GM12891 (cell line): ENCODE measurements at places on chromosomes 13 and 19.

- DNase-seq, result no peak
These were observed 4.2 kb downstream of the TMEM259 start for GRCh38 chr19:1016647-1017114.

DNA sequence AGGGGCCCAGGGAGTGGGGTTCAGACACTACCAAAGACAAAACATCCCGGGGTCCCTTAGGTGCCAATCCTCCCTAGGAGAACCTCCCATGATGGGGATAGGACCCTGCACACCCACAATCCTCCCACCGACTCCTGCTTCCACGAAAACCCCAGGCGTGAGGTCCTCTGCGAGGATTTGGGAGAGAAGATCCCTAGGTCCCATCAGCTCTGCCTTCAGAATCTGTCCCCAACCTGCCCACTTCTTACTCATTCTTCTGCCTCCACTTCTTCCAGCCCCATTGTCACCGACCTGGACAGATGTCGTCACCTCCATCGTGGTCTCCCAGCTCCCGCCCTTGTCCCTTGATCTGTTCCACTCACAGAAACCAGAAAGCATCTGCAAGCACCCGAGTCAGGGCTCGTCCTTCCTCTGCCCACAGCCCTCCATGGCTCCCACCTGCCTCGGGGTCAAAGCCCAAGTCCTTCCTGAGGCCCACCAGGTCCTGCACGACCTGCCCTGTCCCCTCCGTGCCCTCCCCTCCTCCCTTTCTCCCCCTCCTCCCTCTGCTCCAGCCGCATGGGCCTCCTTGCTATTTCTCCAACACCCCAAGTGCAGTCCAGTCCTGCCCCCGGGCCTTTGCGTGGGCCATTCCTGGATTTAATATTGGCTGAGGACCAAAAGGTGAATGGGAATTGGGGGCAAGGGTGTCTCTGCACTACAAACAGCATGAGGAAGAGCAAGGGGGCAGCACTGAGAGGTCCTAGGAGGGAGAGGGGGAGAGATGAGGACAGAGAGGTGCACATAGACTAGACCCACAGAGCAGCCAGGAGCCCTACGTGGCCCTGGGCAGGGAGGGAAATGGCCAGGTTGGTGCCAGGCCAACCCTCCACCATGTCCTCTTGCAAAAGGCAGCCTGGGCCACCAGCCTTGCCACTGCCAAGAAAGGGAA lies 51.3 kb downstream of the PTPRS start:
- no peak for DNase-seq

GRCh38 chr19:18090545-18091216 lies 3.9 kb upstream of the IL12RB1 start:
- no peak for DNase-seq

GRCh38 chr13:51091839-51092238 lies 19.2 kb downstream of the C13orf42 start:
- no peak for DNase-seq

GRCh38 chr13:65505941-65506340 lies 1724.2 kb downstream of the PCDH9 start:
- no peak for DNase-seq

- no peak for DNase-seq
These were observed 33.9 kb upstream of the TPT1 start for GRCh38 chr13:45374917-45375316.

GRCh38 chr13:65600702-65601101 lies 1629.4 kb downstream of the PCDH9 start:
- no peak for DNase-seq

- no peak for DNase-seq
These were observed 392.5 kb upstream of the DACH1 start for GRCh38 chr13:72259528-72259927.

- no peak for DNase-seq
These were observed 60.8 kb downstream of the ALOX5AP start for GRCh38 chr13:30796132-30796572.

DNA sequence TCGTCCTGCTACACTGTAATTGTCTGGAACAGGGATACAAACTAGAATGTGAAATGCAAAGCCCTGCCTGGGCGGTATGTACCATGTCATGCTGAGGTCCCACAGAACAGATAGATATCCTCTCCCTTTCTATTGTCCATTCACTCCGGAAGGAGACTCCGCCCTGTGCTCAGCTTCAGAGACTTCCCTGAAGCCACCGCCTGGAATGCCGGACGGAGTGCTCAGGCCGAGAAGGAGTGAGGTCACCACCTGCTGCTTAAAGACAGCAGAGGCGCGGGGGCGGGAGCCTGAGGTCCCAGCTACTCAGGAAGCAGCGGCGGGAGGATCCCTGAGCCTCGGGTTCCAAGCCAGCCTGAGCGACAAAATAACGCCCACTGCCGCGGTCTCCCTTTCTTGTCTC lies 890 bp upstream of the ZNF611 start:
- no peak for DNase-seq
